ENCODE measurements at places on chromosomes 6 and 20.
A peak's percentile ranks its signal among the peaks of the same experiment; 100 is the strongest.

- DNase-seq = no peak
Measured at GRCh38 chr6:78533426-78533825, 333.9 kb upstream of the IRAK1BP1 start.

DNA sequence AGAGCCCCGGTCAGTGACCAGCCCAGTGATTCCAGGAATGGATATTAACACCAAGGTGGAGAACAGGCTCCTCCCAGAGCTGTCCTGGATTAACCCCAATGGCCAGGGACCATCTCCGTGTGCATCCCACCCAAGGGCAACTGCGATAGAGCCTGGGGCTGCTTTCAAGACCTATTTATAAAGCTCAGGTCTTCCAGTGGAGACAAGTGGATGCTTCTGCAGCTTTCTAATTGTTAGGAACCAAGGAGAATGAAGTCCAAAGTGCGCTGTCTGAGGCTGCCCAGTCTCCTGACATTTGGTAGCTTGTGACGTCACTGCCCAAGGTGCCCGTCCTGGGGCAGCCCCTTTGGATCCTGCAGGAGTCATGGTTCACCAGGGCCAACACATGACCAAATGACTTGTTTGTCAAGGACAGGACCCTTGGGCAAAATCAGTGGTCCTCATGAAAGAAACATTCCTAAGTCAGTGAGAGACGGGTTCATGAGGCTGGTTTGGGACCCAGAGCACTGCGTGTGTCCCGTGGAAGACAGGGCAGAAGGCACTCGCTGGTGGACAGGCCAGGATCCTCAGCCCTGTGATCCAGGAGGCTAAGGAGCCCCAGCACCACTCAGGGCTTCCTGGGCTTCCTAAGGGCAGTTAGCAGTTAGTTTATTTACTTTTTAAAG is 174.9 kb downstream of the ANKRD60 start:
- no peak for DNase-seq

DNA sequence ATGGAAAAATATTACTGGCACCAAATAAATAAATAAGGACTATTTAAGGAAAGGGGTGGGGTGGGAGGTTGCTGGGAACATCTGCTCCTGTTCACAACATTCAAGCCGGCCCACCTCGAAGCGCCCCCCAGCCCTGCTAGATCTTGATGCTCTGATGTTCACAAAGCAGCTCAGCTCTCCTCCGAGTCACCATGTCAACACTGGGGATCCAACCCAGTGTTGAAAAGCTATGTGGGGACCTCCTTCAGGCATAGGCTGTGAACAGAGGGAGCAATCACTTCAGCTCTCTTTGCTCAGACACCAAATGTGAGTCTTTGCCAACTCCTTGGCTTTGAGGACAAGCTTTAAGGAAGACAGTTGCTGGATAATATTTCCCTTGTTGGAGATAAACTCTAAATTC is 176.8 kb upstream of the NT5E start:
- no peak for DNase-seq

- no peak for DNase-seq
Measured at GRCh38 chr6:137488150-137489045, 5.8 kb downstream of the OLIG3 start.

- no peak for DNase-seq
Measured at GRCh38 chr20:58109918-58110635, 118.4 kb downstream of the ANKRD60 start.

GRCh38 chr20:51607170-51607569 is 64.7 kb upstream of the NFATC2 start:
- no peak for DNase-seq

DNA sequence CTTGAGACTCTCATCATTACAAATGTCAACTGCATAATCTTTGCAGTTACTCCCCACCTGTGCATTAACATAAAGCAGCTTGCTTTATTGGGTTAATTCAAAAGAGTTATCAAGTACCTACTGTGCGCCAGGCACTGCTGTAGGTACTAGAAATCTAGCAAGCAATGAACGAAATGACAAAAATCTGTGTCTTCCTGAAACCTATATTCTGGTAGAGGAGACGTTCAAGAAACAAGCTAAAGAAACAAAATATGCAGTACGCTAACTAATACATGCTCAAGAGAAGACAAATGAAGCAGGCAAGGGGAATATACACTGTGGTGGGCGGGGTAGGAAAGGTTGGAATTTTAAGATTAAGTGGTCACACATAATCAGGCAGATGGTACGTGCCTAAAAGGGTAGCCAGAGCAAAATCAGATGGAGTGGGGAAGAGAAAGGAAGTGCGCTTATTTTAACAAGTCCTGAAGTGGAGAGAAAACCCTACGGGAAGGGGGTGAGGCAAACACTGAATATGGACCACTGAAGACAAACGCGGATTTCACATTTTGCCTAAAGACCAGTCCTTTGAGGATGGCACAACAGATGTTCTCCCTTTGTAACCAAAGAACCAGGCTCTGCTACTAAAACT is 1.2 kb downstream of the ELOVL2 start:
- DNase-seq = no peak

- DNase-seq = no peak
Measured at GRCh38 chr20:45407783-45408645, at the start of gene DBNDD2. TSS of gene DBNDD2 (plus strand) at chr20:45408289. CDS start at chr20:45408468, 179 bp downstream.

DNA sequence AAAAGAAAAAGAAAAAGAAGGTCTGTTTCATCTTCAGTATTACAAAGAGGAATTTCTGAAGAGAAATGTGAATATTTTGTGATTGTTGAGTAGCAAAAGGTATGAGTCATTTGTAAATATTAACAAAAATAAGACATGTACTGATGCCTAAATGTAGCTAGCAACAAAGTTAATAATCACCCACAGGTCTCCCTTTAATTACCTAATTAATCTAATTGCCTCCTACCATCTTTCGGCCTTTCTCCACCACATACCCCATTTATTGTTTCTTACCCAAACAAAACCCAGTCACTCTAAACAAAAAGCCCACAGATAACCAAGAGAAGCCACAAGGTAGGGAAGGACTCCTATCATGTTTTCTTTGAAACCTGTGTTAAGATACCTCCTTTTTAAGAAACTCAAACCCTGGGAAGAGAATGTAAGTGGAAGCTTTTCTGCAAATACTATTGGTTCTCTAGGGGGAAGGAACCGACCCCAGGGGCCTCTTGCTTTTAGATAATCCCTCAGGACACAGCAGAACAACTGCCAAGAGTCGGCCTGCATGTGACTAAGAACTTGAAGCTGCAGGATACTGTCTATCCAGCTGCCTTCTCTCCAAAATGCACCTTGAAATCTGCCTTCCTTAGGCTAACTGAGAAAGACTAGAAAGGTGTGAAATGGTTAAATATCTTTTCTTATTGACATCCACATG is 16.1 kb upstream of the STK38 start:
- no peak for DNase-seq

GRCh38 chr20:38269040-38269439 is 8.5 kb upstream of the KIAA1755 start:
- no peak for DNase-seq

DNA sequence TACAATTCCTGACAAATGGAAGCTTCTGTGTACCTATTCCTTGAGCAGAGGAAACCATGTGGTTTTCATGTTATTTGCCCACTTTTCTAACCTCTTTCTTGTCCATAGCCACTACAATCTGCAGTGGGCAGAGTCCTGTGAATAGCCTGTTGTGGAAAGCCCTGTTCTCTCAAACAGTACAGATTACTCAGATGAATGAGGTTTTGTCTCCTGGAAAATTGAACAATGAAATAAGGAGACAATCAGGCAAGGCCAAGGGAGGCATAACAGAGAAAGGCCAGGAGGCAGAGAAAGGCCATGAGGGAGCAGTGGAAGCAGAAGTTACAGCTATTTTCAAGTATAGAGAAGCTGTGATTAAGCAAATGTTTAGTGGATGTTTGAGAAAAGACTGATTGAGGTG is 189.3 kb downstream of the GRIK2 start:
- no peak for DNase-seq

GRCh38 chr20:22700367-22700766 is 116.0 kb upstream of the FOXA2 start:
- DNase-seq = no peak

GRCh38 chr6:144675231-144675861 is 390.2 kb downstream of the UTRN start:
- DNase-seq = peak; percentile 4

DNA sequence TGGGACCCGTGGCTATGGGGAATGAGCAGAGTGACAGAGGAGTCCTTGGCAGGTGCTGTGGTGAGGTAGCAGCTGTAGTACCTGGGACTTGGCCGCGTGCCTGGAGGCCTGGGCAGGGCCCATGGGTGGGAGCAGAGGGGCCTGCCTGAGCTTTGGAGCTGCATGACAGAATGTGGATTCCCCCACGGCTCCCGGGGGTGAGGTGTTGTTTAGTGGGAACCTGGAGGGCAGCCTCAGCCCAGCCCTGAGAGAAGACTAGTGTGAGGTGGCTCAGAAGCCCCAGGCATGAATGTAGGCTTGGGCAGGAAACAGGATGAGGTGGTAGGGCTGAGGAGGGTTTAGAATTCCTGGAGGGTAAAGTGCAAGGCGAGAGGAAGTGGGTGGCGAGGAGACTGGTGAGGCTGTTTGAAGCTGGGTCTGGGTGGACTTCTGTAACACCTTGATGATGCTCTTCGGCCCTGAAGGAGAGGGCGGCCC is 86.5 kb upstream of the SCP2D1 start:
- DNase-seq = no peak

DNA sequence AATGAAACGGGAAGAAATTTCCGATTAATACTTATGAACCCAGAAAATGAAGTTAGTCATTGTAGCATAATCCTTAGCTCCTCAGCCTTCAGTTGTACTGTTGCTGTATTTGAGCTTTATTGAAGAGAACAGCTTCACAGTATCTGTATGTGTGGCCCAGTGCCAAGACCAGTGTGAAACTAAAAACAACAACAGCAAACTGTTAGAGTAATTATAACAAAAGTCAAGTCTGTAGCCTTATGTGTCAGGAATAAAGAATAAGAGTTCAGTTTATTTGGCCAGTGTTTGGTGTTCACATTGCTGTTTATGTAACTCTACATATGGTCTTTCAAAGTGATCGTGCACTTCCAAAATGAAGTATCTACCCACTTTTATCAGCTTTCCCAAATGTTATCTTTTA is 70.9 kb downstream of the ARID1B start:
- DNase-seq = no peak

DNA sequence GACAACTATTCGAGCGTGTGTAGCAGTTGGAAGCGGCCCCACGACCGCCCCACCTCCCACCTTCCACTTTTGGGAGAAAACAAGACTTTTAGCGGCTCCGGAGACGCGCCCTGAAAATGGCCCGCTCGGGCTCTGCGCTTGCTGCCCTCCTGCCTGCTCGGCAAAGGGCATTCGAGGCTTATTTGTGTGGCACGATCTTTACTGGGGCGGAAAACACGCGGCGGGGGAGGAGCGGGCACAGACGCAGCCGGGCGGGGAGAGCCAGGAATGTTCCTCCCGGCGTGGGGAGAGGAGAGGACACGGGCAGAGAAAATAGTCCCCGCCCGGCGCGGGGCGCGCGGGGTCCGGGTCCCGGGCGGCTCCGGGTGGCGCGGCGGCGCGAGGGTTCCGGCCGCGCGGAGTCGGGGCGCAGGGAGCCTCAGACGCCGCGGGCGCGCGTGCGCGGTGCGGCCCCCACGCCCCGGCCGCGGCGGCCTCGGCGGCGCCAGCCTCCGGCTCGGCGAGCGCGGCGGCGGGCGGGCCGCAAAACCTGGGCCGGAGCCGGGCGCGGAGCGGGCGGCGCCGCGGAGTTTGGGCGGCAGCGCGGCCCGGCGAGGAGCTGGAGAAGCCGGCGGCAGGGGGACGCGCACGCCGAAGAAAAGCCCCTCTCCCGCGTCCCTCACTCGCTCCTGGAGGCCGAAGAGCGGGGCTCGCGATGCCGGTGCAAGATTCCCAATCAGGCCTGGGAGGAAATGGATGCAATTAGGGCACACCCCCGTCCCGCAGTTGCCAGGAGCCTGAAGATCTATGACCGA is 90.0 kb upstream of the ARID1B start:
- peak; percentile 81 for DNase-seq

GRCh38 chr20:62437496-62437895 is 10.2 kb upstream of the RBBP8NL start:
- DNase-seq = no peak

GRCh38 chr6:3900744-3901336 is 51.7 kb downstream of the FAM50B start:
- DNase-seq = no peak

- DNase-seq = no peak
Measured at GRCh38 chr6:145267076-145267867, 468.0 kb downstream of the EPM2A start.

DNA sequence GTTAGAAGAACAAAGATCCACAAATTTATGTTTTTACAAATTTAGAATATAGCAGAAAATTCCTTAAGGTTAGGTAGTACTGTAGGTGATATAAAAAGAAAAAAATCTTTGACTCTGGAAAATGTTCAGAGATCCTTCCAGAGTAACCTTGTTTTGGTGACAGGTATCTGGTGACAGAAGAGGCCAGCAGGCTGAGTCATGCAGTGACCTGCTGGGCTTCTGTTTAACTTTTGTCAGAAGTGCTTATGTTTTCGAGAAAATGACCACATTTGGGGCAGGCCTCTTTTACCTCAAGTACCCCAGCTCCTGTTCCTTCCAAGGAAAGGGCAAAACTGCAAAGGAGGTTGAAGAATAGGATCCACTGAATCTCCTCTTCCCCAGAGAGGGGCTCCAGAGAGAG is 10.5 kb upstream of the CLDN20 start:
- DNase-seq = no peak

DNA sequence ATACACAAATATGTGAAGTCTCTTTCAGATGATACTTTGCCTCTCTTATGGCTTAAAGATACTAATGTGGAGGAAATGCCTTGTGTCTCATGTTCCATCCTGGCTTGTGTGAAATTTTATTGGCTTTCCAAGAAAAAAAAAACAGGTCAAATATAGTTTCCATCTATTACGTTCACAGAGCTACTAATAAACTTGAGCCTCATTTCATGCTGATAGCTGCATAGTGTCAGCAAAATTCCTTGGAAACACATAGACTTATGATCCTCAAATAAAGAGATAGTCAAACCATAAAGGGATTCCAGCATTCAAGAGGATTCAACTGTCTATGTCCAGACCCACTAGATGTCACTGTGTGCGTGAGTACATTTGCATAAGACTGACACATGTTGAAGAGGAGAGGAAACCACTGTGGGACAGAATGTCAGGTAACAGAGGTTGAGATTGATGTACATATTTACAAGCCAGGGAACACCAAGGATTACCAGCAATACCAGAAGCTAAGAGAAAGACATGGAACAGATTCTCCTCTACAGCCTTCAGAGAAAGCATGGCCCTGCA is 266.6 kb downstream of the COL12A1 start:
- DNase-seq = no peak

DNA sequence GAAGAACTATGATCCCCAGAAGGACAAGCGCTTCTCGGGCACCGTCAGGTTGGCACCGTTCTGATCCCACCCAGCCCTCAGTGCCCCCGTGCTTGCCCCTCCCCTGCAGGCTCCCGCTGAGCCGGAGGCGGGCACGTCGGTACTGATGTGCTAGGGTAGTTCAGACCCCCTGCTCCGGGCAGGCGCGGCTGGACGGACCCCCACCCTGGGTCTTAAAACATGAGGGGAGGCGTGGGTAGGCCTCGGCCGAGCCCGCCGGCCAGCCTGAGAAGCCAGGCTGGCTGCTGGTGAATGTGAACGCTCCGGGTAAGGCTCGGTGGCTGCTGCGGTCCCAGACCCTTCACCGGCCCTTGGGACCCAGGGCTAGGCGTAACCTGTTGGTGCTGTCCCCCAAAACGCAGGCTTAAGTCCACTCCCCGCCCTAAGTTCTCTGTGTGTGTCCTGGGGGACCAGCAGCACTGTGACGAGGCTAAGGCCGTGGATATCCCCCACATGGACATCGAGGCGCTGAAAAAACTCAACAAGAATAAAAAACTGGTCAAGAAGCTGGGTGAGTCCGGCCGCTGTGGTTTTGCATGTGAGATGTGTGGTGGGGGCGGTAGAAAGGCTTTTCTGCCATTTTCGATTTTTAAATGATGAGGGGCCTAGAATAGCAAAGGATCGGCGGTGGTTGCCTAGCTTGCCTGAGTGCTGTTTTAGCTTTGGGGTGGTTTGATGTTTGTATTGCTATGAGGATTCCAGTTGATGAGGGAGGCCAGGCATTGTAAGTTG is 964 bp downstream of the RPL10A start:
- peak; percentile 53 for DNase-seq

Measured in stimulated activated CD4-positive, alpha-beta T cell treated with anti-CD3 and anti-CD28 coated beads, Interleukin-2, amount 100 ng/mL, for 24 hours (primary cell).